Posterior vena cava (tissue), 2 donors: ENCODE measurements at places on chromosomes 12 and 14. TPM values are rescaled to one million over a fixed set of nuclear protein-coding genes. Genes with fewer than 3 reads are reported as not detected.

LIN7A gene
- total RNA-seq, result 2.4 TPM

KCNA5 gene
- total RNA-seq, result 4.5 TPM

SPRYD4 gene
- 1.7 TPM for total RNA-seq

TAS2R8 gene
- not detected for total RNA-seq

CKAP4 gene
- 71.8 TPM for total RNA-seq

DIO2 gene
- 4.8 TPM for total RNA-seq

VPS33A gene
- total RNA-seq, result 12.3 TPM

MAP3K9 gene
- 0.51 TPM for total RNA-seq

CYP27B1 gene
- total RNA-seq, result 1.1 TPM

RIPK3 gene
- total RNA-seq, result 8.5 TPM
